Ovary (tissue), 10 donors: ENCODE measurements at places on chromosomes 1 and 21. TPM values are rescaled to one million over a fixed set of nuclear protein-coding genes. Genes with fewer than 3 reads are reported as not detected.

DNA sequence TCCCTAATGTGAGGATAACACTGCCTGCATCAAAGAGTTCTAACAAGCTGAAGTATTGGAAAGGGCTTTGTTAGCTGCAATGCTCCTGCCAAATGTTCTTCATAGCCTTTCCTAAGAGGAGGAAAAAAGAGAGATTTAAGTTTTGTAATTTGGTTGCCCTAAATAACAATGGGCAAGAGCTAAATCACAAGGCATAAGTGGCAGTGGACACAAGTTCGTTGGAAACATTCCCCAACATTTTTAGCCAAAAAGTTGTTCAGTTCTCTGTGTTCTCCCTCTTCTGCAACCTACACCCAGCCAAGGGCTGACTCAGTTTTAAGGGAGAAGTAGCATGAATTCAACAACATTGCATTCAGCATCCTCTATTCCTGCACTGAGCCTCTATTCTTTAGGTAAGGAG lies 2.6 kb upstream of the UQCRHL start:
- no peak for DNase-seq

S100A7 gene
- total RNA-seq = not detected

GRCh38 chr21:42352441-42353095 lies 1.8 kb upstream of the TFF2 start:
- DNase-seq = no peak

GRCh38 chr21:38725196-38726157 lies 80.3 kb upstream of the ETS2 start:
- no peak for DNase-seq

DNA sequence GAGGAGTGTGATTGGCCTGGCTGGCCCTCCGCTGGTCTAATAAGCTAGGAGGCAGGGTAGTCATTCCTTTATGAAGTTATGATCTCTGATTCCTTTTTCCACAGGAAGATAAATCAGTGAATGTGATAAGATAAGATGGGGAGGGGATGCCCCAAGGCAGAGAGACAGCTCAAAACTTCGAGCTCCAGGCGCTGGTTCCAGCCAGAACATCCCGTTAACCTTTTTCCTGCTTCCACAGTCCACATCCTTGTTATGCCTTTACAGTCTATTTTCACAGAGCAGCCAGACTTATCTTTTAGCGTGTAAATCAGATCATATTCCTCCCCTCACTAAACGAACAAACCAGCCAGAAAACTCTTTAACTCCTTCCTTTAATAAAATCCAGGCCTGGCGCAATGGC lies 38.5 kb upstream of the BMP8B start:
- no peak for DNase-seq
